Fibroblast of skin of left biceps (primary cell): ENCODE measurements at places on chromosomes 3 and 15.

- DNase-seq, result no peak
These were observed 46.1 kb downstream of the WHAMM start for GRCh38 chr15:82855286-82856100.

DNA sequence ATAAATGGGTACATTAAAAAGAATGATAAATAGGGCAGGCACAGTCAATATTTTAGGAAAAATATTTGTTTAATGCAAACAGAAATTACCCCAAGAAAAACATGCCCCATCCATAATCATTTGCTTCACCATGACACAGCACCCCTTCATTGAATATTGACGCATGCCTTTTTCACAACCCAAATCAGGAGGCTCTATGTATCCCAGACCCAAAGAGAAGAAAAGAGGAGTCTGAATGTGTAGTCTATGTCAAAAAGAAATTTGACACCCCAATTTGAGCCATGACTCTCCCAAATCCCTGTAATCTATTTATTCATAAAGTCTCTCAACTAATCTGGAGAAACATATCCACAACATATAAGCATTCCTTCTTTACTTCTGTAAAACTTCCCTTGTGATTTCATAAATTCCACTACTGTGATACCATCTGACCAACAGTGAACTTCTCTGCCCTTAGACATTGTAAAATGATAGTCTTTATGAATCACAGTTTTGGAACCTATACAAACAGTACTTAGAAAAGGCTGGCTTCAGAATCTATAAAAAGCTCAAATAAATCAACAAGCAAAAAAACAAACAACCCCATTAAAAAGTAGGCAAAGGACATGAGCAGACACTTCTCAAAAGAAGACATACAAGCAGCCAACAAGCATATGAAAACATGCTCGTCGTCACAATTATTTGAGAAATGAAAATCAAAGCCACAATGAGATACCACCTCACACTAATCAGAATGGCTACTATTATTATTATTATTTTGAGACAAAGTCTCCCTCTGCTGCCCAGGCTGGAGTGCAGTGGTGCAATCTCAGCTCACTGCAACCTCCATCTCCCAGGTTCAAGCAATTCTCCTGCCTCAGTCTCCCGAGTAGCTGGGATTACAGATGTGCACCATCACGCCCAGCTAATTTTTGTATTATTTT is 53.4 kb upstream of the XRN1 start:
- peak; percentile 46 for DNase-seq

DNA sequence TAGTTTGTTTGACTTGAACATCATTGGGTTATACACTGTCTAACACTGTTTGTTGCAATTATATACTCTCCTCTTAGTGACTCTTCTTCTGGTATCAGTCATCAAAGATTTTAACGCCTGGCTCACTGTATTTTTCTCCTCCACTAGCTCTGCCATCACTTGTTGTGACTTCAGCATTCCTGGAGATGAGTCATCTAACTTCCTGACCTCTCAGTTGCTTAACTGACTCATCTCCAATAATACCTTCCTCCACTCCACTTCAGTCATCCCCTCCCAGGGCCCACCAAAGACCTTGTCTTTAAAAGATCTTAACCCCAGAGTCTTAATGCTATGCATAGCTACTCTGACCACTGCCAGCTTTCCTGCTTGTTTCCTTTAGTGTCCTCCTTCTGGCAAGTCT is 28.6 kb upstream of the CLSTN2 start:
- DNase-seq, result no peak

GRCh38 chr3:169295912-169296570 is 367.5 kb downstream of the MECOM start:
- DNase-seq, result no peak

DNA sequence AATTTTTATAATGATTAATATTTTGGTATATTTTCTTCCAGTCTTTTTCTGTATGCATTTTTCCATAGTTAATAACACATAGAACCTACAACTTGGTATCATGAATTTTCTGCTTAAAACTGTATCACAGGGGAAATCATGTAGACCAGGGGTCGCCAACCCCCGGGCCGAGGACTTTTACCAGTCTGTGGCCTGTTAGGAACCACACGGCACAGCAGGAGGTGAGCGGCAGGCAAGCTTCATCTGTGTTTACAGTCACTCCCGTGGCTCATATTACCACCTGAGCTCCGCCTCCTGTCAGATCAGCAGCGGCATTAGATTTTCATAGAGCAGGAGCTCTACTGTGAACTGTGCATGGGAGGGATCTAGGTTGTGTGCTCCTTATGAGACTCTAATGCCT is 54.7 kb downstream of the RPL22L1 start:
- no peak for DNase-seq

DNA sequence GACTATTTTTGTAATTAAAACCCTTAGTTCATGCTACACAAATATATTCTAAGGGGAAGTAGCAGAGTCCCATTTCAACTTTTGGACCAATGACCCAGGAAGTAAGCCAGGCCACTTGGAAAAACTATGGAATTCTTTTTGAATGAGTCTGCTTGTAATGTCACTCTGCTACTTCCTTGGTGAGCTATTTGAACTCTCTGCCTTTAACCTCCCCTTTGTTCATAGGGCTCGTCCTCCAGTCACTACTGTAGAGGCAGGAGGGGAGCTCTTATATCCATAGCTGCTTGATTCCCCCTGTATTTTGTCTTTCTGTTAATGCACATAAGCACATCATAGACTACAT is 119.6 kb downstream of the UACA start:
- DNase-seq, result no peak

GRCh38 chr3:100756441-100756840 is 47.1 kb downstream of the TFG start:
- no peak for DNase-seq

DNA sequence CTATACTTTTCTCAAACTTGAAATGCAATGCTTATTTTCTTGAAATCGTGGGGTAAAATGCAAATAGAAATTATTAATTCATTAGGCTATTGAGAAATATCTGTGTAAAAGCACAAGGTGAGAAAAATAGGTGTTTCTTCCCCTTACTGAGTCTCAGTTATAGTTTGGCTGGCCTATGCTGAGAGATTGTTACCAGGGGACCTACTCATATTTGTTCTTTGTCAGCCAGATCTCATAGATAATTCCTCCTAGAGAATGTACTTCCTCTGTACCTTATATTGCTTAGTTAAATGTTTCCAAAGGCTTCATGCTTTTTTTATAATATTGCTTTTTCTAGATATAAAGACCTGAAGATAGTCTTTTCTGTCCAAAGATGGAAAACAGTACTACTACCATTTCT is 60.0 kb upstream of the TRPC1 start:
- DNase-seq, result no peak

DNA sequence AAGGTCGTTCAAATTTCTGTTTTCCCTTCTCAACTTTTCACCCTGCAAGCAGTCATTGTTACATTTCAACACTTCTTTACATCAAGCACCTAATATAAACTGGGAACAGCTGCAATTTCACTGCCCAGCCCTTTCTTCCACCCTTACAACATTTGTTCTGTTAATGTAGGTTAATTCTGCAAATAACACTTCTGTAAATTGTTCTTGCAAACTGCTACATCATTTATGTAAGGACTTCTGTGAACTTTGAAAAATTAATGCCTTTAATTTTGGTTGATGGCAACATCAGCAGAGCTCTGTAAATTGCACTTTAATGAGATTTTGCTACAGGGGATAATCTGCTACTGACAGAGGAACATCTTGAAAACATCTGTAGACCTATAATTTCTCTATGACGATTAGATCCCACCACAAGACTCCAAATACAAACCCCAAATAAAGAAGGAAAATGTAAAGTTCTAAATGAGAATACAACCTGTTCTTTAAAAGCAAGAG is 93.5 kb downstream of the ZIC4 start:
- DNase-seq, result no peak

- no peak for DNase-seq
These were observed 1.8 kb upstream of the CEP97 start for GRCh38 chr3:101722394-101723173.

GRCh38 chr3:39262846-39263245 is 17.0 kb downstream of the CX3CR1 start:
- no peak for DNase-seq

DNA sequence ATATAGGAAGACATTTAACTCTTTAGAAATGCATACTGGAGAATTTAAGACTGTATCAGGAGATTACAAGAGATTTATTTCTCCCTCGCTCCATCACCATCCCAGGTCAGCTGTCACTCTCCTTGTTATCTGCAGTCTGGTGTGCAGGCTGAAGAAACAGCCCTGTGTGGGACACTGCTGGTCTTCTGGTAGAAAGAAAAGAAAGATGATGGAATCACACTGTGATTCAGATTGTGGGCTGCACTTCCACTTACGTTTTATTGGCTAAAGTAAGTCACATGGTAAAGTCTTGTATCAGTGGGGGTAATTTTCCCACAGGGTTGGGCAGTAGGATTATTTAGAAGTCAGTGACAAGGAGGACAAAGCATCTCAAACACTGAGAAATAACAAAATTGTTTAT is 18.1 kb upstream of the ATP1B3 start:
- DNase-seq, result no peak
